ENCODE measurements at places on chromosomes 12 and 14.

DNA sequence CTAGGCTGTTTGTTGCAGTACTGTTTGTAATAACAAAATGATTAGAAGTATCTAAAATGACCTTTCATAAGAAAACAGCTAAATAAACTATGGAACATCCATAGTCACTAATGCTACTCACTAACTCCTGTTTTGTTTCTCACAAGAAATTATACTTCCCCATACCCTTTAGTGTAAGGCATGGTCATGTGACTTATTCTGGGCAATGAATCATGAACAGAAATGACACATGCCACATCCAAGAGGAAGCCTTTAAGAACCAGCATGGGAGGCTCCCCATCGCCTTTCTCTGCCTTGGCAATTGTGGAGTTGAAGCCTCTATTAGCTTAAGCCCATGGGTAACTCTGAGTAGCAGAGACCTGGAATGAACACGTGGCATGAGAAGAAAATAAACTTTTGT lies 49.3 kb downstream of the KSR2 start:
- no peak for DNase-seq

DNA sequence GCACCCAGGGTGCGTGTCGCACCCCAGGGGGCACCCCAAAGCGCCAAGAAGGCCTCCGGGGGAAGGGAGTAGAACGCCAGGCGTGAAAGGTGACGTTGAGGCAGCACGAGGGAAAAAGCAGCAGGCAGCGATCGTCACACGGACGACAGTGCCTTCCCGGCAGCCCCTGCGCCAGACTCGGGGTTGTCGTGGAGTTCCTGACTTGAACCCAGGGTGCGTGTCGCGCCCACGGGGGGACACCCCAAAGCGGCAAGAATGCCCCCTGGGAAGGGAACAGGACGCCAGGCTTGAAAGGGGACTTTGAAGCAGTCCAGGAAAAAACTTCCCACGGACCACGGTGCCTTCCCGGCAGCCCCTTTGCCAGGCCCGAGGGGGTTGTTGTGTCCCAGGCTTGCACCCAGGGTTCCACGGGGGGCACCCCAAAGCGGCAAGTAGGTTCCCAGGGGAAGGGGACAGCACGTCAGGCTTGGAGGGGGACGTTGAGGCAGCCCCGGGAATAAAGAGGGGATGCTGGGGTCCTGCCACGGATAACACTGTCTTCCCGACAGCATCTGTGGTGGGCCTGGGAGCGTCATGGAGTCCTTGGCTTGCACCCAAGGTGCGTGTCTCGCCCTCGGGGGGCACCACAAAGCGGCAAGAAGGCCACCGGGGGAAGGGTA lies 159.2 kb upstream of the ALG10B start:
- no peak for DNase-seq

DNA sequence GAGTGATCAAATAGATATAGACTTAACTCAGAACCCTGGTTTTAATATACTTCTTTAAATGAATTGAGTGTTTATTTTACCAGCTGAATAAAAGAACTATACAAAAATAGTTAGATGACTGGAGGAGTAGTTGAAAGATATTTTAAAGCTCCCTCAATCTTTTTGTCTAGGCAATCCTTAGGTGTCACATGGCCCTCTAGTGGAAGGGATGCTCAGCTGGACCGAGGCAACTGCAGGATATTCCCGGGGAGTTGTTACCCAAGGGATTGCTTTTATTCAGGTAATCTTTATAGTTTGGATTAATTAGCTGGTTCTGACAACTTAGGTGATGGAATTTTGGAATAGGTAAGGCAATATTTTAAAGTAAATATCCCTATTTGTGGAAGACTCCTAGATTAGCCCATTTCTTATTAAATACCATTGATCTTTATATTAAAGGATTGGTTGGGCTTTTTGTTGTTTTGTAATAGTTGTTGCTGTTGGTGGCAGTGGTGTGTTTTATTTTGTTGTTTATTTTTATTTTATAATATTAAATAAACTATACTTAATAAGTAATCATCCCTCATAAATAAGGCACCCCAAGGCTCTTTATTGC lies 57.1 kb downstream of the ZDHHC17 start:
- DNase-seq = no peak

GRCh38 chr12:118015306-118015705 lies 1.2 kb upstream of the RFC5 start:
- DNase-seq = no peak

DNA sequence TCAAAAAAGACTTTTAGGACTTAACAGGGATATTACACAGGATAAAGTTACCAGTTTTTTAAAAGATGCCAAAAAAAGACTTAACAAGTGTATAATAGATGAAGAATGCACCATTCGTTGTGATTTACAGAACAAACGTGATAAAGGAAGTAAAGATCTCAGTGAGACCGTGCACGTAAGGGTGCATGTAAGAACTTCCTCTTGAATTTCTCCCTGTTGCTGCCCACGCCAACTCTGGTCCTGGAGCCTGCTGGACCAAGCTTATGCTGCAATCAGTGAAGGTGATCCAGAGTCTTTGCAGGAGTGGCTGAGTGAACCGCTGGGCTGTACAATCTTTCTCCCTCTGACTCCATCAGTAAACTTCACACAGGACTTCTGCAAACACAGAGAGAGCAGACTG lies 593.7 kb downstream of the TMEM121 start:
- DNase-seq = no peak

- DNase-seq = no peak
These were observed 20.9 kb downstream of the AKAP6 start for GRCh38 chr14:32350020-32350419.

- no peak for DNase-seq
These were observed 64.2 kb downstream of the GALNT9 start for GRCh38 chr12:132265056-132265800.

DNA sequence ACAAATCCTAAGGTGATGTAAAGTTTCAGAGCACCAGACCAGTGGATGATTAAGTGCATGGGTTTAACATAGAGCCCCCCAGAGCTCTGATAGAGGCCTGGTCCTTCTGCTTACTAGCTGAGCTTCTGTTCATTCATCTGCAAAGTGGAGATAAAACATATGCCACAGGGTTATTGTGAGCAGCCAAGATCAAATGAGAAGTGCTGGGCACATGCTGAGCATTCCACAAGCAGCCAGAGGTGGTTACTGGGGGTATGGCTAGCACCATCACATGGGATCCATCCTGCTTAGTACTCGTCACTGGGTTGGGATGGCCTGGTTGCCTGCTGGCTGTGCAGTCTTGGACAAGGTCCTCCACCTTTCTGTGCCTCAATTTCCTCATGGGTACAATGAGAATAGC lies 18.0 kb upstream of the SMUG1 start:
- no peak for DNase-seq

DNA sequence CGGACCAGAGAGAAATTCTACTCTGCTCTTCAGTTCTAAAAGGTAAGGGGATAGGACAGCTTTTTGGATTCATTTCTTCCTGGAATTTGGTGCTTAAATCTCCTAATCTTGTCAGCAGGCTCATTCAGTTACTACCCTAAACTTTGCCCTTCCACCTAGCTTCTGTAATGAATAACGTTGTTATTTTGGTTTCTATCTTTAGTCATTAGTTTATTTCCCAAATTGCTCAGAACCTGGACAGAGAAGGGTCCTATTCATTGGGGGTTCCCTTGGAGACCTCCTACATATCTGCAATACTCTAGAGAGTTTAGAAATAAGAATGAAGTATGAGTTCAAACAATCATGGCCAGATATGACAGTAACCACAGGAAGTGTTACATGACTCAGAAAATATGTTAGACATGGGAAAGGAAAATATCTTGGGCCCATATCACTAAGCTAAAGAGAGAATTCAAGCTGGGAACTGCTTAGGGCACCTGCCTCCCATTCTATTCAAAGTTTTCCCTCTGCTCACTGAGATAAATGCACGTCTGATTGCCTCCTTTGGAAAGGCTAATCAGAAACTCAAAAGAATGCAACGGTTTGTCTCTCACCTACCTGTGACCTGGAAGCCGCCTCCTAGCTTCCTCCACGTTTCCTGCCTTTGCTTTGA lies 87.9 kb downstream of the GAS2L3 start:
- no peak for DNase-seq

DNA sequence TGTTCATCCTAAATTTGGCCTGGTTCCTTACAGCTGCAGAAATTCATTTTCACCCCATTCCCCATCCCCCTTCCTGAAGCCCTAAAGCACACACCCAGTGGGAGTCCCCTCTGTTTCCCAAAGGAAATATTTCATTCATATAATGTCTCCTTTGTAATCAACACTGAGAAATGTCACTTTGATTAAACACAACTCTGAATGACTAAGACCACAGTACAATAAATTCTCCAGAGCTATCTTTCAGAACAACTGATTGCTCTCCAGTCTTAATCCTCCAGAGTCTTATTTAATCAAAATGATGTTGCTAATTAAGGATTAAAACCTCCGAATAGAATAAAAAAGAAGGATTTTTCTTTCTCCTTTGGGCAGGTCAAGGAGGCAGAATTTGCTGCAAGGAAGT lies 6.4 kb downstream of the SLC15A5 start:
- no peak for DNase-seq

- DNase-seq = no peak
These were observed 74.5 kb downstream of the VWF start for GRCh38 chr12:6049992-6050391.

- no peak for DNase-seq
These were observed 42.5 kb downstream of the TPH2 start for GRCh38 chr12:71981149-71981548.

GRCh38 chr14:24944800-24945199 lies 105.1 kb downstream of the STXBP6 start:
- no peak for DNase-seq

- DNase-seq = no peak
These were observed 411.1 kb downstream of the CCER1 start for GRCh38 chr12:90543841-90544240.

DNA sequence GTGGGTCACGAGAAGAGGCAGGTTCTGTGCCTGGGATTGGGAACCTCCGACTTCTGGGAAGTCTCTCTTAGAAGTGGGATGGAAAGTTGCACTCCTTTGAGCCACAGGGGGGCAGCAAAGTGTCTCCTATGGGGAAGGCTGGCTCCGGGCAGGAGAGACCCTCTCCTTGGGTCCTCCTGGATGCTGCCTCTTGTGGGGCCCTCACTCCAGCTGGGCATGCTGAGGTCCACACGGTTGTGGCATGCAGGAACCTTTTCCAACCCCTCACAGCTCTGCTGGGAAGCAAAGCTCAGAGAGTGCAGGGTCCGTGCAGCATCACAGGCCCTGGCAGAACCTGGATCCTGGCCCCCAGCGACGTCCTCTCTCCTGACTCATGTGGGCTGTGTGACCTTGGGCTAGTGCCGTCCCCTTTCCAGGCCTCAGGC lies 17.4 kb downstream of the SDSL start:
- no peak for DNase-seq

DNA sequence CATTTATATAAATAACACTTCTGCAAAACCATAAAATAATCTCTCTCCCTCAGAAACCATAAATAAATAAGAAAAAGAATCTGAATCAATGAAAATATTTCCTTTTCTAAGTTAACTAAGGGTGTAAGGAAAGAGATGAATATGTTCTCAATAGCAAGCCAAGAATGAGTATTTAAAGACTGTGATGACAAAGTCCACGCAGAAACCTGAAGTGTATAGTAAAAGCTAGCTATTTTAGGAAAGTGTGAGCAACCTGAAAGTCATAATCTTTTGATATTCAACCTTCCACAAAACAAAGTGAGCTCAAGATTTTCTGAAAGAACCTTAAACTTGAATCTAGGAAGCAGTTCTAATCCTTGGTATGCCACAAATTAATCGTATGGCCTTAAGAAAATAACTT lies 15.9 kb downstream of the EIF2S3B start:
- no peak for DNase-seq

DNA sequence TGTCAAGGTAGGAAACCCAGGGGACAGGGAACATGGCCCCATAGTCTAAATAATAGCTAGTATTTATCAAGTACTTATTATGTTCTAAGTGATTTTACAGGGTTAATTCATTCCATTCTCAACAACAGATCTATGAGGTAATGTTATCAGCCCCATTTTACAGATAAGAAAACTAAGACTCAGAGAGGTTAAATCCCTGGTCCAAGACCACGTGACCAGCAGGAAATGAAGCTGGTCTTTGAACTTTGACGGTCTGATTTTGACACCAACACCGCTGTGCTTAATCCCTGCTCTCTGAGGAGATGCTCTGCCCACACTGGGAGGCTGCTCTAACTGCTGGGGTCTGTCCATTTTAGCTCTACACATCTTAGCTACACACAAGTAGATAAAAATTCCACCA lies 253.5 kb downstream of the SPTSSA start:
- DNase-seq = no peak

DNA sequence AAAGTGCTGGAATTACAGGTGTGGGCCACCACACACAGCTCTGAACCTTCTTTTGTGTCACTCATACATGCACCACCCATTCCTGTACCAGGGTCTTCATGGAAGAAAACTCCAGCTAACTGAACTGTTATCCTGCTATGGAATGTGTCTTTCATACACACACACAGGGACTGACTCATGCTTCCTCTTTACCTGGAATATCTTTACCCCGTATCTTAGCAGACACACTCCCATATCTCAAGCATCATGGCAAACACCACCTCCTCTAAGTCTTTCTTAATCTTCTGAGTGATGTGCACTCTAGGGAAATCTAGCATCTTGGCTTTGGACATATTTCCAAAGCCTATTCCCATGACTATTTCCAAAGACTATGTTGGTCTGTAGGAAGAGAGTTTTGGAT lies 35.0 kb upstream of the DTX1 start:
- no peak for DNase-seq

- no peak for DNase-seq
These were observed 2.6 kb downstream of the FBRSL1 start for GRCh38 chr12:132492522-132492921.

GRCh38 chr12:77687321-77687720 lies 143.4 kb upstream of the NAV3 start:
- no peak for DNase-seq

DNA sequence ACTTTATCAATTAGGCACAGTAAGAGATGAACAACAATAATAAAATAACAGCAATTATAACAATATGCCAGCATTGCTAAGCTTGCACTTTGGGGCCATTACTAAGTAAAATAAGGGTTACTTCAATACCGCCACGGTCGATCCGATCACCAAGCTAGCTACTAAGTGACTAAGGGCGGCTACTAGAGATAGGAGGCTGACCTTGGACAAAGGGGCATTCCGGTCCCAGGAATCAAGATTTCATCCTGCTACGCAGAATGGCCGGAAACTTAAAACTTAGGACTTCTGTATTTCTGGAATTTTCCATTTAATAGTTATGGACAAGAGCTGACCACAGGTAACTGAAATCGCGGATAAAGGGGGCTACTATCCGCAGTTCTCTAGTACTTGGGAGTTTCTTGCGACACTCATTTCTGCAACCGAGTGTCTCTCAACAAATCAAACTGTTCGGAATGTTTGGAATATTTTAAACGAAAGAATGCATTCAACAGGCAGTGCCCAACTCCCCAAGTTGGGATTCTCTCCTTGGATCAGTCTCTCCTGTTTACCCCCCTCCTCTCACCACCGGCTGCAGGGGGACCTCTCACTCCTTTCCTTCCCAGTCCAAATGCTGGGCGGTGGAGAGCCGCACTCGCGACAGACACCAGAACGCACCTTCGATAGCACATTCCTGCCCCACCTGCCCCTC lies 650 bp downstream of the HEBP1 start:
- DNase-seq = no peak

GRCh38 chr14:77187649-77188012 lies 6.0 kb downstream of the TMEM63C start:
- DNase-seq = no peak

- DNase-seq = no peak
These were observed 13.8 kb downstream of the NFKBIA start for GRCh38 chr14:35390577-35391387.

- no peak for DNase-seq
These were observed 15.5 kb upstream of the IRF2BPL start for GRCh38 chr14:77043984-77044485.
